ENCODE measurements at places on chromosomes 7 and 10. TPM values are rescaled to one million over a fixed set of nuclear protein-coding genes. Genes with fewer than 3 reads are reported as not detected.
A peak's percentile ranks its signal among the peaks of the same experiment; 100 is the strongest.

- H3K4me1 ChIP-seq, result no peaks in the 10 kb centered on the region
- no peaks in the 10 kb centered on the region for H3K27me3 ChIP-seq
- H3K4me3 ChIP-seq, result no peak overlapping the region
- no peak for DNase-seq
- no peak overlapping the region for H3K27ac ChIP-seq
These were observed 112.3 kb downstream of the VWC2 start for GRCh38 chr7:49885593-49886285.

The MNX1 gene
- total RNA-seq, result not detected

The SEMA3A gene
- total RNA-seq, result 1.4 TPM

- H3K4me3 ChIP-seq, result no peak overlapping the region
- peaks cover 50% of the 10 kb centered on the region for H3K36me3 ChIP-seq
- H3K27ac ChIP-seq, result no peak overlapping the region
- no peak for DNase-seq
- H3K27me3 ChIP-seq, result no peaks in the 10 kb centered on the region
These were observed 14.0 kb downstream of the AGFG2 start for GRCh38 chr7:100553032-100553431.

GRCh38 chr10:49614242-49615198, 683 bp downstream of the CHAT start:
- no peak for DNase-seq
- peaks cover 8% of the 10 kb centered on the region for H3K36me3 ChIP-seq
- H3K4me3 ChIP-seq, result no peak overlapping the region
- H3K27me3 ChIP-seq, result peaks cover 64% of the 10 kb centered on the region

DNA sequence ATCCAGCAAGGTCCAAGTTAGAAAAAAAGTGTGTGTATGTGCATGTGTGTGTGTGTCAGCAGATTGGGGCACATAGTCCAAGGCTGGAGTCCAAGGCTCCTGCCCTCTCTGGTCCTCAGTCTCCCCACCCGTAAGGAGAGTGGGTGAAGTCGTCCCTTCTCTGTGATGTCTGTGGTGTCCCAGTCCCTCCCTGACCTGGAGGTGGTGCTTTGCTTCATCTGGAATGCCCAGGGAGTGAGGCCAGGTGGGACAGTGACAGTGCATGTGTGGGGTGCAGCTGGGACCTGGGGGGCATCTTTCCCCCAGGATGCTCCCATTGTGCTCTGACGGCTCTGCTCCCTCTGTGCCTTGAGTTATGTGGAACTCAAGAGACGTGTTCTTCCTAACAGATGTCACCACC, 18.0 kb downstream of the AQP1 start:
- no peaks in the 10 kb centered on the region for H3K27me3 ChIP-seq
- H3K27ac ChIP-seq, result no peak overlapping the region
- H3K4me1 ChIP-seq, result no peaks in the 10 kb centered on the region

The CFAP46 gene
- total RNA-seq, result not detected

The SNX10 gene
- total RNA-seq, result 42.8 TPM

DNA sequence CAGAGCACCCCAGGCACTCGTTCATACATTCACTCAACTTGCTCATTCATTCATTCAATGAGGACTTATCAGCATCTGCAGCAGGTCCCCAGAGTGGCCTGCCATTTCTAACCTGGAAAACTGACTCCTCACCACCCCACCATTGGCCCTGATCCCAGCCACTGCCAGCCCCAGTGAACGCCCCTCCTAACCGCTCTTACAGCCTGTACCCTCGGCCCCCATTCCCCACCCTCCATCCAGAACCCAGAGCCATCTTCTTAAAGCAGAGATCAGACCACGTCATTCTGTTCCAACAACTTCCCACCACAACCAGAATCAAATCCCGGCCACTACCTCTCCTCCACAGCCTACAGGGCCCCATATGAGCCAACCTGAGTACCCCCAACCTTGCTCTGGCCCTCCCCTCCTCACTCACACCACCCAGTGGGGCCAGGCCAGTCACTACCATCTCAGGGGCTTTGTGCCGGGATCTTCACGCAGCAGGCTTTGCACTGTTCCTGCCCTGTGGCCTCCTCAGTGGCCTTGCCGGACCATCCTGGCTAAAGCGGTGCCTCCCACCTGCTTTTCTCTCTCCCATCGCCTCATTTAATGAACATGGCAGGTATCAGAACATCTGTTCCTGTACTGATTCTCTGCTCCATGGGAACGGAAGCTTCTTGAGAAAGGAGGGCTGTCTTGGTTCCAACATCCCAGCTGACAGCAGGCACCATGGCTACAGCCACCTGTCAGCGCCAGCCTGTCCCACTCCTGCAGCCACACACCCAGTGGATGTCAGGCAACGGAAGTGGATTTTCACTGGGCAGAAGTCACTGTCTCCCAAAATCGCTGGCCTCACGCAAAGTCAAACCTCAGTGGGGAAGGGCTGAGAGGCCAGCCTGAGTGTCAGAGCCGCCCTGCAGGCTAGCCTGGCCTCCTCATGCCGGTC, 45.4 kb downstream of the FAM53B start:
- peak overlapping the region; percentile 98 for H3K27ac ChIP-seq
- H3K4me1 ChIP-seq, result peaks cover 99% of the 10 kb centered on the region
- DNase-seq, result no peak
- H3K4me3 ChIP-seq, result no peak overlapping the region
- H3K27me3 ChIP-seq, result no peaks in the 10 kb centered on the region
- H3K36me3 ChIP-seq, result peaks cover 19% of the 10 kb centered on the region

- H3K4me3 ChIP-seq, result no peak overlapping the region
- no peak for DNase-seq
- no peaks in the 10 kb centered on the region for H3K4me1 ChIP-seq
- no peaks in the 10 kb centered on the region for H3K36me3 ChIP-seq
- H3K27me3 ChIP-seq, result no peaks in the 10 kb centered on the region
These were observed 717.8 kb downstream of the LRMDA start for GRCh38 chr10:76149182-76149581.

The GIMAP8 gene
- 9.9 TPM for total RNA-seq

The CDK1 gene
- 123 TPM for total RNA-seq

The SHTN1 gene
- total RNA-seq, result not detected

- no peaks in the 10 kb centered on the region for H3K36me3 ChIP-seq
- no peak for DNase-seq
- no peaks in the 10 kb centered on the region for H3K27me3 ChIP-seq
- H3K27ac ChIP-seq, result no peak overlapping the region
- peaks cover 1% of the 10 kb centered on the region for H3K4me1 ChIP-seq
These were observed 96.1 kb downstream of the ARL4A start for GRCh38 chr7:12783421-12784095.

The DPP6 gene
- not detected for total RNA-seq

- no peak overlapping the region for H3K4me3 ChIP-seq
- H3K4me1 ChIP-seq, result peaks cover 2% of the 10 kb centered on the region
- no peak for DNase-seq
- no peaks in the 10 kb centered on the region for H3K27me3 ChIP-seq
- H3K27ac ChIP-seq, result no peak overlapping the region
- peaks cover 24% of the 10 kb centered on the region for H3K36me3 ChIP-seq
These were observed 39.8 kb upstream of the GPR22 start for GRCh38 chr7:107430057-107430456.

- no peak within 1 kb of the TSS for H3K4me3 ChIP-seq
- DNase-seq, result no peak
- no peak within 1 kb of the TSS for H3K27ac ChIP-seq
These were observed at the start of gene MGAM2 for GRCh38 chr7:142111499-142111898. Gene MGAM2, plus strand, starts transcription at chr7:142111718. Its CDS starts 5,156 bp downstream, at chr7:142116874.

DNA sequence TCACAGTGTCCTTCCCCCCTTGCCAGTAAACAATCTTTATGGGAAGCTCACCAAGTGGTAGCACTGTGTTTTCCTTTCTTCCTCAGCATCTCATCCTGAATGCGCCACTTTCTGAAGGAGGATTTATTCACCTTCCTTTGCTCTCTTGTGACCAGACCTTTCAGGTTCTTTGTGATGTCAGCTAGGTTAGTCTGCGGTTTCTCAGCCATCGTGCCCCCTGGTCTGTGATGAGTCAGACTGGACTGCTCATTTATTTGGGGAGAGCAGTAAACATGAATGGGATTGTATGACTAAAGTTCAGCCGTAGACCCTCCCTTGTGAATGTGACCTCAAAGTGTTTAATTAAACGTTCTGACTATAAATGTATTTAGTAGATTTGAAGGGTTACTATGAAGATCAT, 235.1 kb upstream of the CELF2 start:
- H3K27ac ChIP-seq, result no peak overlapping the region
- peaks cover 3% of the 10 kb centered on the region for H3K27me3 ChIP-seq
- no peak overlapping the region for H3K4me3 ChIP-seq
- H3K36me3 ChIP-seq, result no peaks in the 10 kb centered on the region
- no peaks in the 10 kb centered on the region for H3K4me1 ChIP-seq

- no peak overlapping the region for H3K4me3 ChIP-seq
- no peaks in the 10 kb centered on the region for H3K4me1 ChIP-seq
- no peak overlapping the region for H3K27ac ChIP-seq
These were observed 66.5 kb downstream of the UBE2H start for GRCh38 chr7:129886167-129886817.

- no peak for DNase-seq
- H3K27ac ChIP-seq, result peak overlapping the region; percentile 15
- H3K4me3 ChIP-seq, result no peak overlapping the region
- peaks cover 38% of the 10 kb centered on the region for H3K36me3 ChIP-seq
- no peaks in the 10 kb centered on the region for H3K27me3 ChIP-seq
- H3K4me1 ChIP-seq, result peaks cover 24% of the 10 kb centered on the region
These were observed 15.6 kb downstream of the RGS10 start for GRCh38 chr10:119526621-119527592.

The CNTNAP2 gene
- total RNA-seq, result not detected

The SH2D4B gene
- 0.09 TPM for total RNA-seq

All from activated CD8-positive, alpha-beta memory T cell treated with anti-CD3 and anti-CD28 coated beads, Interleukin-2, amount 10 ng/mL, durations not matched to agents 7 days and 5 days (primary cell).